Left cardiac atrium (tissue), 4 donors: ENCODE measurements at places on chromosomes 3 and 15. TPM values are rescaled to one million over a fixed set of nuclear protein-coding genes. Genes with fewer than 3 reads are reported as not detected.

NMD3 gene
- total RNA-seq: 66.4 TPM

IL5RA gene
- total RNA-seq: 0.81 TPM

PATL2 gene
- 6.8 TPM for total RNA-seq

SLC27A2 gene
- 0.10 TPM for total RNA-seq

OSBPL10 gene
- total RNA-seq: 5.7 TPM

RTP1 gene
- not detected for total RNA-seq

PCLAF gene
- 3.8 TPM for total RNA-seq

GOLGA8T gene
- total RNA-seq: 1.1 TPM

PPCDC gene
- 6.8 TPM for total RNA-seq

RASGRP1 gene
- 1.0 TPM for total RNA-seq

CSPG4 gene
- 27.6 TPM for total RNA-seq

C3orf85 gene
- not detected for total RNA-seq

CLRN1 gene
- not detected for total RNA-seq

LRRN1 gene
- total RNA-seq: 0.32 TPM

KCNH8 gene
- 0.09 TPM for total RNA-seq

DPPA2 gene
- total RNA-seq: not detected

EPHA3 gene
- total RNA-seq: 5.6 TPM

CLSTN2 gene
- total RNA-seq: 26.6 TPM

SLC28A2 gene
- total RNA-seq: not detected

SCAMP5 gene
- 5.7 TPM for total RNA-seq

CPN2 gene
- total RNA-seq: not detected

FRMD4B gene
- total RNA-seq: 38.1 TPM

RBSN gene
- total RNA-seq: 18.7 TPM

CIDEC gene
- 63.3 TPM for total RNA-seq

EXD1 gene
- not detected for total RNA-seq

ARNT2 gene
- total RNA-seq: 4.3 TPM

ABHD6 gene
- total RNA-seq: 7.0 TPM

UBA7 gene
- 31.0 TPM for total RNA-seq

MITF gene
- 35.2 TPM for total RNA-seq

ANKUB1 gene
- total RNA-seq: not detected

FOXB1 gene
- not detected for total RNA-seq

SSR3 gene
- total RNA-seq: 145 TPM

CNTN6 gene
- total RNA-seq: 0.24 TPM

EPHB3 gene
- total RNA-seq: 1.6 TPM

ACAN gene
- 0.09 TPM for total RNA-seq

TGM5 gene
- total RNA-seq: not detected

NEK10 gene
- 5.1 TPM for total RNA-seq

CCR9 gene
- not detected for total RNA-seq

SERPINI2 gene
- total RNA-seq: 1.1 TPM

ROBO1 gene
- 13.6 TPM for total RNA-seq

CPEB1 gene
- total RNA-seq: 1.8 TPM

ANKRD63 gene
- total RNA-seq: not detected

SEMA3F gene
- total RNA-seq: 24.0 TPM

MKRN2OS gene
- not detected for total RNA-seq

GRK7 gene
- total RNA-seq: not detected

ARIH2 gene
- 88.0 TPM for total RNA-seq

HCLS1 gene
- total RNA-seq: 24.2 TPM

SLC28A1 gene
- total RNA-seq: 0.13 TPM

CHL1 gene
- 67.9 TPM for total RNA-seq

SAMD7 gene
- not detected for total RNA-seq

SERINC4 gene
- total RNA-seq: 0.18 TPM

MUC4 gene
- not detected for total RNA-seq

IL17RB gene
- 1.6 TPM for total RNA-seq

NRG4 gene
- total RNA-seq: 0.29 TPM

IGF2BP2 gene
- total RNA-seq: 14.2 TPM

TMIE gene
- total RNA-seq: 0.44 TPM

INKA1 gene
- total RNA-seq: 3.8 TPM
